ENCODE measurements at places on chromosomes 2 and 18.
A peak's percentile ranks its signal among the peaks of the same experiment; 100 is the strongest.

DNA sequence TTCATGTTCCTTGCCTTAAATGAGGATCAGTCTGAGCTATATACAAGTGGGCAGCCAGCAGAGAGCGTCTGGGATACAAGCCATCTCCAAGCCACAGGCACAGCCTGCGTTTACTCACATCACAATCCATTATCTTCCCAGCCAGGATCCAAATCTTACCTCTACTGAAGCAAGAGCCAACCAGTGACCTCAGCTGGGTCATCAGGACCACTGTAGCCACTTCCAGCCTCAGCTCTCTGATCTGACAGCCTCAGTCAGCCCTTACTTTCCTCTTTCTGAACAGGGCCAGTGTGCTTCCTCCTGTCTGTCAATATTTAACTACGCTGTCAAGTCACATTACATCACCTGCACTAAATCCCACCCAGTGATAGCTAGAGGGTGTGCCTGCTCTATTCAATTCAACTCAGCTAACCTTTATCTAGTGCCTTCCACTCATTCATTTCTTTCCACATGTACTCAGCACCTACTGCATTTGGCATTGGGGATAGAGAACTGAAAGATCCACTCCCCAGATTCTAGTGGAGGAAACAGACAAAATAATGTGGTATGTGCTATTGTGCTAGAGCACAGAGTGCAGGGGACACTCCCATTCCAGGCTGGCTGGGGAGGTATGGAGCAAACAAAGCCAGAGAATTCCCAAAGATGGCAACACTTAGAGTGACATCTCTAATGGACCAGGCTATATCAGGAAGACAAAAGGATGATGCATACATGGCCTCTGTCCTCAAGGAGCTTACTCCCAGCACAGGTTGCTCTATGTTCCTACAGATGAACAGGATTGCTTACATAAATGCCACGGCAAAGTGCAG, 146.5 kb downstream of the NCKAP5 start:
- DNase-seq: no peak

GRCh38 chr2:84857566-84857965, 23.3 kb downstream of the TRABD2A start:
- no peak for DNase-seq

DNA sequence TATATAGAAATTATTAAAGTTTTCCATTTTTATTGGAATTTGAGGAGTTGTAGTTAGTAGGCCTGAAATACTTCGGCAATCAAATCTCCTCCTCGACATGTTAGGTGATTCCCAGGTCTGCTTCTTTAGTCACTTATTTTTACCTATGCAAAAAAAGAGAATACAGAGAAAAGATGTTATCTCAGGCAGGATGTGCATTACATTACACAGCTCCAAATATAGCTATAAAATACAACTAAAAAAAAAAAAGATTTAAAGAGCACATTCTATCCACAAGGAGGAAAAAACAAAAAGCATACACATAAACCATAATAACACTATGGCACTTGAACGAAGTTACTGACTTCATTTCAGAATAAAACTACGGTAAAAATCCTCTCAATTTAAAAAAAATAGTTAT, 8.1 kb downstream of the STK17B start:
- peak; percentile 67 for DNase-seq

DNA sequence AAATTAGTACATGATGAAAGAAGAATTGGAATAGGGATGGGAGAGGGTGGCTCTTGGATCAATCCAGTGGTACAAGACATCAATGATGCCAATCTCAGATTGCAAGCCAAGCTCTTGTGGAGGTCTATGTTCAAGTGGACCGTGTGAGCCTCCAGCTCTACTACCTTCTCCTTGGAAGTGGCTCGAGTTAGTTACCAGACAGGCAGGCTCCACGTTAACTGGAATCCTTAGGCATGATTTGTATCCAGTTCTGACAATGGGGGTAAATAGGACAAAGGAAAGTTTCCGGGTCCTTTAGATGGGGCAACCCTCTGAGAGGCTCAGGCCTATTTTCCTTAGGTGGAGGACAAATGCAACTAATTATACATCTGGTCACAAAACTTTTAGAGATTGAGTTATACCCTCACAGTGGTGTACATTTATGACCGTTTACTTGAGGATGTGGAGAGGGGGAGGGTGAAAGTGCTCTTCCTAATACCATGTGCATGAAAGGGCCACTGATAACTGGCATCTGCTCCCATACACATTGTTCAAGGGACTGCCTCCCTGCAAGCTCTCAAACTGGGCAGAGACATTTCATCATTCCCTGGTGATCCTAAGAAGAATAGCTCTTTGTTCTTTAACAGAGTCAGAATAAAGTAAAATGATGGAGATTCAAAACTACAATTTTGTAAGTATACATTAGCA, 180.2 kb downstream of the SOCS6 start:
- no peak for DNase-seq

DNA sequence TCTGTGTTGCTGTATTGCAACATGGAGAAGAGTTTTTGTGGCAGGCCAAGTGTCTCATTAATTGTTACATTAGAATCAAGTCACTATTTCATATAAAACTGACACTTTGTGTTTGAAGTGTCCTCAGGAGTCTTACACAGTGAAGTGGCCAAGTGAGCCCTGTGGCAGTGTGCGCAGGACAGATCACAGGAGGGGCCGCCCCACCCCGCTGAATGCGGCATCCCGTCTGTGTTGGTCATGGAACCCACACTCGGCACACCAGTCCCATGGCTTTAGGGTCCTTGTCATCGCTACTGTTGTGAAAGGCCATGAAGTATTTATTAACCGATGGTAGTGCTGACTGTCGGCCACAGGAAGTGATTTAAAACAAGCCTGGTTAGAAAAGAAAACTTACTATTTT, 144.7 kb upstream of the NFATC1 start:
- no peak for DNase-seq

DNA sequence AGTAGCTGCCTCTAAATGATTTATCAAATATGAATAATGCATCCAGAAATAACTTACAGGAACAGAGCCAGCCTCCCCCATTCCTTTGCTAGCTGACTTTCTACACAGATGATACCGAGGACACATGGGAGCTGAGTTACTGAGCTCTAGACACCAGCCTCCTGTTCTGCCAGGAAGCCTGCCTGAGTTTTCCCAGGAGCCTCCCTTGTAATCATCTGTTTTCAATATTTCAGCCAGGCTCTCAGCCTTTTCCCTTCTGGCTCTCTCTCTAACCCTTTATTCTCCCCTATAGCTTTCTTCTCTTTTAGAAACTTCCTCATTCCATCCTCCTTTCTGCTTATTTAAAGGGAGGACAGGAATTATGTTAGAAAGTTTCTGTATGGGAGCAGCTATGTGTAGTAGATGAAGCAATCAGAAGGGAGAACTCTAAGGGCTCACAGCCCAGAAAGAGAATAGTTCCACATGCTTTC, 911.6 kb downstream of the TDRD15 start:
- no peak for DNase-seq

DNA sequence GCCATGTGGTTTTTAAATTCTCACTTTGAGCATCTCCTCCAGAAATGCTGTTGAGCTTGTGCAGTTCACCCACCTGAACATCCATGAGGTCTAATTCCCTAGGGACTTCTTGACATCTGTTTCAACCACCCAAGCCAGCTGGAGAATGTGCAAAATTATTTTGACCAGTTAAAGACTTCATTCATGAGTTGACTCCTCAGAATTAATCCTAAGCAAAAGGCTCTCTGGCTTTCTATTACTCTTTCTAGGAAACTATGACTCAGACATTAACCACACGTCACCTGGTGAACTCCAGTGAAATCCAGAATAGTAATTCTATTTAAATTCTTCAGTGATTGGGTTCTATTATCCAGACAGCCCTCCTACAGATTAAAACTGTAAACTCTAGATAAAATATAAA, 247.5 kb downstream of the NBAS start:
- no peak for DNase-seq

DNA sequence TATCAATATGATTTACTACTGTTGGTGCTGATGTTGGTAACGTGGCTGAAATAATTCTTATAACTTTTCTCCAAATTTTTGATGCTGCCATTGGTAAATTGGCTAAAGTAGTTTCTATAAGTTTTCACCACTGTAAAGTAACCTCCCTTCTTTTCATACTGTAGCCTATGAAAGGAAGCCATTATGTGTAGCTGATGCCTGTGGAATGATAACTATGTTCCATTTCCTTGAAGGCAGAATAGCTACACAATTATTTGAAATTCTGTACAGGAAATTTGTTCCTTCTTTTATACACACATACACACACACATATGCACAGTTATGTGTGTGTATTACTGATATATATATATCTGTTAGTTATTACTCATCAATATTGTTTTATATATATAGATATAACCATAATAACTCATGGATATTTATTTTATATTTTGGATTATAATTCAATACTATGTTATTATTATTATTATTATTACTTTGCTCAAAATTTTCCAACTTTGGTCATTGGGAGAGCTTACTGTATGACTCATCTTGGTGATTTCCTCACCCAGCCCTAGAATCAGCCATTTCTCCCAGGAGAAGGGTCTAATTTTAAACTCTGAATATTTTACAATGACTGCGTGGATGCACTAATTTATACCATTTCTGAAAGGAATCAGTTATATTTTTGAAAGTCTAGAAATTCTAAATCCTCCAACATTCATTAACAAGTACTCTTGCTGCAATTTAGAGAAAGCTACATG, 1677.7 kb downstream of the SUCLG1 start:
- no peak for DNase-seq

DNA sequence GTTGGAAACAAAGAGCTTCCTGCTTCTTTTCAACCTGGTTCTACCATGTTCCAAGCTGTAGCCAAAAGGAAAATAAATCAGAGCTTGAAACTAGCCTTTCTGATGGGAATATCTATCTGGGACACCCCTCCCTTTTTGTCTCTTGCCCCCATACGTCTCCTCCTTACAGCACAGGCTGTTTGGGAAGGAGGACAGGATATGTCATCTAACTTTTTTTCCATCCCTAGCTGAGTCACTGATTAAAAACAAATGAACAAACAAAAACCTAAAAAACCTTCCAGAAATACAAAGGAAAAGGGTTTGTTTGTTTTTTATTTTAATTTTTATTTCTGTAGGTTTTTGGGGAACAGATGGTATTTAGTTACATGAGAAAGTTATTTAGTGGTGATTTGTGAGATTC, 151.6 kb downstream of the FAM210A start:
- no peak for DNase-seq

GRCh38 chr18:53991202-53991601, 233.3 kb downstream of the MBD2 start:
- no peak for DNase-seq

GRCh38 chr2:157933160-157933920, 57.2 kb upstream of the ACVR1 start:
- no peak for DNase-seq

- no peak for DNase-seq
Observed at GRCh38 chr2:73297586-73297985, 4.2 kb upstream of the EGR4 start.

GRCh38 chr18:8260827-8261226, 348.4 kb upstream of the RAB12 start:
- DNase-seq: no peak

DNA sequence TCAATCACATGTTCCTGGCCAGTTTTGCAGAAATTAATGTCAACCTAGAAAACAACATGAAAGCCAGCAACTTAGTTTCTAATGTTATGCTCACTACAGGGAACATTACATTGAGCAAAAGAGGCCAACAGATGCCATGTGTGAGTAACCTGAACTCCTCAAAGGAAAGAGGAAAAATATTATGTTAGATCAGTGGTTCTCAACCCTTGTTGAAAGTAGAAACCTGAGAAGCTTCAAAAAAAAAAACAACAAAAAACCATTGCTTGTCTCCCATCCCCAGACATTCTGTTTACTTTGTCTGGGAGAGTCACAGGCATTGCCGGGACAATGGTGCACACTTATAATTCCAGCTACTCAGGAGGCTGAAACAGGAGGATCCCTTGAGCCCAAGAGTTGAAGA, 57.7 kb downstream of the METTL4 start:
- DNase-seq: no peak

GRCh38 chr18:76195601-76196000, 299.4 kb downstream of the ZNF516 start:
- DNase-seq: no peak

GRCh38 chr2:122643725-122644329, 888.4 kb downstream of the TSN start:
- DNase-seq: no peak

GRCh38 chr2:21590026-21590690, 466.4 kb downstream of the TDRD15 start:
- no peak for DNase-seq

DNA sequence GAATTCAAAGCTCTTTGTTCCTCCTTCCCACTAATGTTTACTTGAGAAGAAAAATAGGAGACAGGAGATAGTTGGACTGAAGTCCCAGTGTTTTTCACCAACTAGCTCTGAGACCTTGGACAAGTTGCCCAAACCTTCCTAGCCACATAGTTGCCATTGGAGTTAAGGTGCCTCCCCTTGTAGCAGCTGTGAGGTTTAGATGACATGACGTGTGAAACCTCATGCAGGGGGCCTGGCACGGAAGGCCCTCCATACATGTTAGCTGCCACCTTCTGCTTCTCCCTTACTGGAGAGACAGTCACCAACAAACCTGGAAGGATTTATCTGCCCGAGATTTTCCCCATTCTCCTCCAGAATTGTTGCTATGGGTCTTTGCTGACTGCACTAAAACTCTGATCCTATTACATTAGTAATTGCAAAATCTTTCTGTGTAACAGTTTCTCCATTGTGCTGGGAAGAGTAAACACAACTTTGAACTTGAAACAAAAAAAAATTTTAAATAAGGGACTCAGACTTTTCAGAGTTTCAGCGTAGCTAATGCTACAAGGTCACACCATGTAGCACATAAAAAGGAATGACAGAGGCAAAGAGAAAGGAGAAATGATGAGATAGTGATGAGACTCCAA, 23.8 kb upstream of the CABYR start:
- no peak for DNase-seq

GRCh38 chr2:175552902-175553301, 371.4 kb upstream of the ATP5MC3 start:
- DNase-seq: no peak

- DNase-seq: no peak
Observed at GRCh38 chr2:26904839-26905238, 56.9 kb downstream of the DPYSL5 start.

- DNase-seq: no peak
Observed at GRCh38 chr2:109663721-109664120, 49.6 kb downstream of the SOWAHC start.

GRCh38 chr2:164134336-164134735, 398.5 kb upstream of the FIGN start:
- DNase-seq: no peak

- no peak for DNase-seq
Observed at GRCh38 chr2:173953047-173953424, 12.1 kb downstream of the SP3 start.

DNA sequence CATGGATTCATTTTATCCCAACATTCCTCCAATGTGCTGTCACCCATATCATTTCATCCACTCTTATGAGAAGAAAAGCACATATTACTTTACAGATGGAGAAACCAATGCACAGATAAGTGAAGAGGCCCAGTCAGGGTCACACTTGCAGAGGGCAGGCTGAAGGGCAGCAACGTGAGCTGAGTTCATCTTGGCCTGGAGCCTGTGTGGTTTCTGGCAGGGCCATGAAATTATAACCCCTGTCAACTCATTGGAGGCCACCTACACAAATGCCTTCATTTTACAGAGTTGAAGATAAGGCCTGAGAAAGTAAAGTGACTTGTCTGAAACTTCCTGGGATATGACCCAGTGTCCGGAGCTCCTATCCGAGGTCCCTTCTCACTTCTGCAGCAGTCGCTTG, 88.4 kb upstream of the NRP2 start:
- no peak for DNase-seq

- no peak for DNase-seq
Observed at GRCh38 chr2:127139766-127140165, 32.8 kb upstream of the BIN1 start.

Data from central memory CD4-positive, alpha-beta T cell (primary cell).